CD4-positive, alpha-beta T cell treated with Interleukin-12 subunit alpha and Interleukin-12 subunit beta, for 1 hour (primary cell): ENCODE measurements at places on chromosomes 3 and 15.

DNA sequence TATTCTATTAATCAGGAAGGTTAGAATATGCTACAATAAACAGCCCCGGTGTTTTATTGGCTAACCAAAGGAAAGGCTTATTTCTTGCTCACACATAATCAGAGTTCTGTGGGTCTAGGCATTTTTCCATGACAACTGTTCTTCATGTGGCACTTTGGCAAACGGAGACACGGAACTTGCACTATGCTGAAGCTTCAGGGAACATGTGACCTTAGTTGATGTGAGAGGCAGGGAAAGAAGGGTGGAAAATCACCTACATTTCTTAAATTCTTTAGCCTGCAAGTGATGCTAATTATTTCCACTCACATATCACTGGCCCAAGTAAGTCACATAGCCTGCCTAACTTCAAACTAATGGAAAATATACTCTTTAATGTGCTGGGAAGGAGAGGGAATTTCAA, 344.6 kb downstream of the SV2B start:
- DNase-seq, result no peak

GRCh38 chr3:190210608-190211007, 89.9 kb upstream of the P3H2 start:
- no peak for DNase-seq

GRCh38 chr3:188197388-188197847, 43.5 kb downstream of the LPP start:
- DNase-seq, result no peak

DNA sequence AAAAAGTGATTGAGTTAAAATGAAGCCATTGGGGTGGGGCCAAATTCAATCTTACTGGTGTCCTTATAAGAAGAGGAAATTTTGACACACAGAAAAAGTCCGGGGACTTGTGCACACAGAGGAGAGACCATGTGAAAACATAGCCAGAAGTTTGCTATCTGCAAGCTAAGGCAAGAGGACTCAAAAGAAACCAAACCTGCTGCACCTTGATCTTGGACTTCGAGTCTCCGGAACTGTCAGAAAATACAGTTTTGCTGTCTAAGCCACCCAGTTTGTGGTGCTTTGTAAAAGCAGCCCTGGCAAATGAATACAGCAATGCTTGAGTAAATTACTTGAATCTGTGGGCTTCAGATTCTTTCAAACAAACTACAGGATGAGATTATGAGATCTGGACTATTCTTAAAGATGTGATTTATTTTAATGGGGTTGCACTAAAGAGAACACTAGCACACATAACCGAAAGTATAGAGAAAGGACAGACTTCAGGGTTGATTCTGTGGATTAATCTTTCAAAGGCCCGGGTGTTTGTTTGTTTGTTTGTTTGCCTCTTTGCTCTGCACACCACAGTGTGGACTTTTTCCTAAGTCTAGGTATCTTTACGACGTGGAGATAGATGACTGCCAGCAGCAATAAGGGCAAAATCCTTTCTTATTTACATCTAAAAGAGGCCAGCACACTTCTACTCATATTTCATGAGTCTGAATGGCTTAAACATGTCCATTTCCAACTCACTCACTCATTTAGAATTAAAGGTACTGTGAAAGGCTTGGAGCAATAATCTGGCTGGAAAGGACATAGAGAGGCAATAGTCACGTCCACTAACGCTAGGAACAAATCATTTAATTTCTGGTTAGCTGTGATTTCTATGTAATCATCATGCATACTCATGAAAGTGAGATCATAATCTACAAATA, 53.9 kb upstream of the SSR3 start:
- DNase-seq, result no peak

DNA sequence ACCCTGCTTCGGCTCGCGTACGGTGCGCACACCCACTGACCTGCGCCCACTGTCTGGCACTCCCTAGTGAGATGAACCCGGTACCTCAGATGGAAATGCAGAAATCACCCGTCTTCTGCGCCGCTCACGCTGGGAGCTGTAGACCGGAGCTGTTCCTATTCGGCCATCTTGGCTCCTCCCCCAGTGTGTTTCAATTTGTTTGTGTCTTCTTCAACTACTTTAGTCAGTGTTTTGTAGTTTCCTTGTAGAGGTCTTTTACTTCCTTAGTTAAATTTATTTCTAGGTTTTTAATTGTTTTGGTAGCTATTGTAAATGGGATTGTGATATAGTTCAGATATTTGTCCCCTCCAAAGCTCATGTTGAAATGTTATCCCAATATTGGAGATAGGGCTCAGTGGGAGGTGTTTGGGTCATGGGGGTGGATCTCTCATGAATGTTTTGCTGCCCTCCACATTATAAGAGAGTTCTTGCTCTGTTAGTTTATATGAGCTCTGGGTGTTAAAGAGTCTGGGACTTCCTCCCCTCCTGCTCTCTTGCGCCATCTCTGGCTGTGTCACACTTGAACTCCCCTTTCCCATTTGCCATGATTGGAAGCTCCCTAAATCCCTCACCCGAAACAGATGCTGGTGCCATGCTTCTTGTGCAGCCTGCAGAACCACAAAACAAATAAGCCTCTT, 304.4 kb downstream of the DOCK3 start:
- no peak for DNase-seq

DNA sequence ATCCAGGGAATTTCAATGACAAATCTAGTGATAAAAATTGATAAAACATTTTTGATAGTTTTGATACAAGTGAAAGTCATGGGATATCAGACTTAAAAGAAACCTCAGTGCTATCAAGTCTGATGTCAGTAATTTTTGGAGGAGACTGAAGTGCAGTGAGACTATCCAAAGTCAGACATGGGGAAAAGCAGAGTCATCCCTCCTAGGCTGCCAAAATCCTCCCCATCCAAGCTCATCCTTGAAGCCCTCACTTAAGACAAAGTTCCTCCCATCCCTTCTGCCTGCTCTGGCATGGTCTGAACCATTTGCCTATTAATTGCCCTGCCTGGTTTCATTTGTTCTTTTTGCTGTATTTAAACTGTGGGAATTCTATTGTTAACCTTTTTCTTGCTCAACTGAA, 456.9 kb upstream of the UBE2E2 start:
- DNase-seq, result no peak
